ENCODE measurements at places on chromosomes 6 and 20.

GRCh38 chr20:9332791-9333479 is 181.5 kb upstream of the LAMP5 start:
- DNase-seq: no peak

DNA sequence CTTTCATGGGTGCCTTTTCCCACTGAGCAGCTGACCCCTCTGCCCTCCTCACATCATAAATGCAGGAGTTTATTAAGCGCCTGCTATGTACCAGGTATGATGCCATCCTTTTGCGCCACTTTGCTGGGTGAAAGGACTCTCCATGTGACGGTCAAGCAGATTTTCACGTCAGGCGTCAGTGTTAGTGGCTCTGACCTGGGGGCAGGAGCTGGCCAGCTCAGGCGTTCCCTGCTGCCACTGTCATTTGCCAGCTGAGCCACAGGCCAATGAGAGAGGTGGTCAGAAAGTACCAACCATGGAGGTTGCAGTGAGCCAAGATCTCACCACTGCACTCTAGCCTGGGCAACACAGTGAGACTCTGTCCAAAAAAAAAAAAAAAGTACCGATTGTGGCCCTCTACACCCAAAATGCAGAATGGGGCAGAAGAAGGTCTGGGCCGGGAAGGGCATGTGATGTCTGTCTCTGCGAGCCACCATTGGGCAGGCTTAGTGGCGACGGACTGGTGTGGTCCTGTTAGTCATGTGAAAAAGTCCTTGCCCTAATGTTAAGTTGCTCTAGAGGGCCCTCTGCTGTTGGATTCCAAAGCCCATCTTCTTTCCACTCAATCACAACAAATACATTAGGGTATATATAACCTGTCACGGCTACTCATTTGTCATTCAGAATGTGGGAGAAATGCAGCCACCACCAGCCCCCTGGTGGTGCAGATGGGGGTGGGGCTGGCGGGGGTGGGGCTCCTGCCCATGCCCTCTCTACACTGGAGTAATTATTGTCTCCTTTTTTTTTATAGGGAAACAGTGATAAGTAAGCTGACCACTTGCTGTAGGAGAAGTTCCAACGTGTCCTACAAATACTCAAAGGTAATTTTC is 18.4 kb upstream of the SLC22A1 start:
- DNase-seq: no peak

DNA sequence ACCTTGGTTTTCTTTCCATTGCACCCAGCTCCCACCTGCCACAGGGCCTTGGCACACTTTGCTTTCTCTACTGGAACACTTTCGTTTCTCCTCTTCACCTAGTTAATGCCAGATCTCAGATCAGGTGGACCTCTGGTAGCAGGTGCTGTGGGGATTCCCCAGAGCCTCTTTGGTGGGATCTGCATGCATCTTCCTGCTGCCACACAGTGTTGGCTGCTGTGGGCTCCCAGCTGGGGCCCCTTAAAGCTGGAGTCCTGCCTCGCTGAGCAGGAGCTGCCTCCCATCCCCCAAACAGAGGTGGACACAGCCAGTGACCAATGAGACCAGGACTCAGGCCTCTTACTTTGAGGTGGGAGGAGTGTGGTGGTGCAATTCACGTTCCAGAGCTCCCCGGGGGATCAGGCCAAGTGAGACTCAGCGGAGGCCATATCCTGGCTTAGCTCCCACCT is 28.4 kb downstream of the CEBPB start:
- no peak for DNase-seq

DNA sequence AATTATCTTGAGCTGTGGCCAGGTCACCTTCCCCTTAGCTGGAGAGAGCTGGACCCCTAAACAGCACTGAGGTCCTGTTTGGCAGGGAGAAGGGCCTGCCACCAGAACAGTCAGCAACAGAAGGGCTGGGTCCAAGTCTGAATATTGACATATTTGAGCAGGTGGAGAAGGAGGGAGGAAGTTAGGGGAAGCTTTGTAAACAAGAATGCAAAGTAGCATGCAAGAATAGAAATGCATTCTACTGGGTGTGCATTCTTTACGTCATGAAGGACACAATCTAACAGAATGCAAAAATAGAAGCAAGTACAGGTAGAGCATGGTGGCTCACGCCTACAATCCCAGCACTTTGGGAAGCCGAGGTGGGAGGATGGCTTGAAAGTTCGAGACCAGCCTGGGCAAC is 100.5 kb downstream of the QRSL1 start:
- DNase-seq: no peak

GRCh38 chr20:44271915-44272663 is 25.0 kb downstream of the GDAP1L1 start:
- no peak for DNase-seq

DNA sequence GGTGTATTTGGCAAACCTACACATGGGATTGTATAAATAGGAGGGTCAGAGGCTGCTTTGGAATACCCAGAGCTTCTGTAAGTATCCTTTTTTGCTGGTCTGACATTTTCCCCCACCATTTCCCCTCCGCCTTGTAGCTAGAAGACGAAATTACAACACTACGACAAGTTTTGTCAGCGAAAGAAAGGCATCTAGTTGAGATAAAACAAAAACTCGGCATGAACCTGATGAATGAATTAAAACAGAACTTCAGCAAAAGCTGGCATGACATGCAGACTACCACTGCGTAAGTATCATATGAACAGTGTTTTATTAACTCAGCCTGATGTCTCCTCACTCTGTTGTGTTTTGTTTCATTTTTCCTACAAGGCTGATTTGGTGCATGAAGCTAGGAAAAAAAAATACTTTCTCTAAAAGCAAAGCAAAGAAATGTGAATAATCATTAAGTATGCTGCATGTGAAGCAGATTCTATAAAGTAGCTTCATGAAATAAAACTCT is 72.7 kb downstream of the HDDC2 start:
- no peak for DNase-seq

DNA sequence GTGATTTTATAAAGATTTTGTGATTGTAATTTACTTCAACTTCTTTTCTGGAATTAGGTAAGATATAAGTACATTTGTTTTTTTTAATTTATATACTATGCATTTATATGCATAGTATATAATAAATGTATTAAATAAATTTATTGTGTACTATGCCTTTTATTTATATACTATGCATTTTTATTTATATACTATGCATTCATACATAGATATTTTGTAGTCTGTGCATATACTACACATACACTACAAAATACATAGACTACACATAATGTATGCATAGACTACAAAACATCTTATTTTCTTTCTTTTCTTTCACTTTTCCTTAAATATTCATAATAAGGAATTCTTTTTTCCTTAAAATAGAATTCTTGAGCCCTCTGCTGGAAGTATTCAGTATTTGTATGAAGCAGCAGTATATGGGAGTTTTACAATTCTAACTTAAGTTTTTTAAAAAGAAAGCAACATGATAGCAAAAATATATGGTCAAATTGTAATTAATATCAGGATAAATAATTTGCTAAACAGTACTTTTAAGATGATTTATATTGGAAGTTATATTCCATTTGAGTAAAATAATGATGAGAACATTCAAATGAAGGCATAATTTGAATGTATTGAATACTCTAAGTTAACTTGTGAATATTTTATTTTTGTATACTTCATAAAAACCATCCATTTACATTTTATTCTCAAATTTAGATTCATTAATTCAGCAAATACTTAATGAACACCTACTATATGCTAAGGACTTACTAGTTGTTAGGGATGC is 129.3 kb downstream of the KLHL32 start:
- peak; percentile 7 for DNase-seq

GRCh38 chr20:2699775-2700413 is 7.3 kb downstream of the EBF4 start:
- no peak for DNase-seq

GRCh38 chr6:140156131-140156530 is 781.7 kb upstream of the CITED2 start:
- no peak for DNase-seq

GRCh38 chr20:46640536-46641311 is 10.5 kb downstream of the SLC13A3 start:
- no peak for DNase-seq

DNA sequence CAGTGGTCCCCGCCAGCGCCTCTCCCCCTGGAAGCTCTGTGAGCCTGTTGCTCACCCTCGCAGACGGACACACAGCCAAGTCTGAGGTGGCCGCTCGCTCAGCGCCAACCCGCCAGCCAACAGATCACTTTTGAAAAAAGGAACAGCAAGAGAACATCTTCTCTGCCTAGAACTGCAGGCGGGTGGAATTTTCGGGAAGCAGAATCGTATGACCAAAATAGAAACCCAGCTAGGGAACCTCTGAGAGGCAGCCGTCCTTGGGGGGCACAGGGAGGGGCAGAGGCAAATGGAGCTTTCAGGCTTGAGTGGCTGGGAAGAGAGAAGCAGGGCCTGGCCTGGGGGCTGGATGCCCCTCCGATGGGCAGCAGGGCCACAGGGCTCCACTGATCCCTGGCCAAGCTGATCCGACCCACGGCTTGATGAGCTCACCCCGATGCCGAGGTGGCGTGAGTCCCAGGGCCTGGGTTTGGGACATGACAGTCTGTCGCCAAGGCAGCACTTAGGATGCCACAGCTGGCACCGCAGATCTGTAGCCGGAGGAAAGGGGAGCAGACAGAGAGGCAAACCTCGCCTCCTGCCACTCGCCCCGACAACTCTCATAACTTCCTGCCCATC is 9.8 kb downstream of the NFATC2 start:
- no peak for DNase-seq

DNA sequence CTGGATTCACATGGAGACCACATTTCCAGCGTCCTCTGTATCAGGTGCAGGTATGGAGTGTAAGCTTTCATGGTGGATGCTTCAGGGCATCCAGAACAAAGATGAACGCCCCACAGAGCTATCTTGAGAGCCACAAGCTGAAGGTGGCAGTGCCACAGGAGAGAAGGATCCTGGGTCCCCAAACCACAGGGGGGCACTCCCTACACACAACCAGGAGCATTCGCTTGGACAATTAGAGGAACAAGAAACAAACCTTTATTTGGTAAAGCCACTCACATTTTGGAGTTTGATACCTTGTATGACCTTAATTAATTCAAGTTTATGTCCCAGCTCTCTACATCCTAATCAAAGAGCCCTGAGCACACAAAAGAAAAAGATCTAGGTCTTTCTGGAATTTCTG is 406.3 kb downstream of the PREX1 start:
- DNase-seq: no peak

- no peak for DNase-seq
Measured at GRCh38 chr6:32622545-32623401, 14.4 kb upstream of the HLA-DQA1 start.

DNA sequence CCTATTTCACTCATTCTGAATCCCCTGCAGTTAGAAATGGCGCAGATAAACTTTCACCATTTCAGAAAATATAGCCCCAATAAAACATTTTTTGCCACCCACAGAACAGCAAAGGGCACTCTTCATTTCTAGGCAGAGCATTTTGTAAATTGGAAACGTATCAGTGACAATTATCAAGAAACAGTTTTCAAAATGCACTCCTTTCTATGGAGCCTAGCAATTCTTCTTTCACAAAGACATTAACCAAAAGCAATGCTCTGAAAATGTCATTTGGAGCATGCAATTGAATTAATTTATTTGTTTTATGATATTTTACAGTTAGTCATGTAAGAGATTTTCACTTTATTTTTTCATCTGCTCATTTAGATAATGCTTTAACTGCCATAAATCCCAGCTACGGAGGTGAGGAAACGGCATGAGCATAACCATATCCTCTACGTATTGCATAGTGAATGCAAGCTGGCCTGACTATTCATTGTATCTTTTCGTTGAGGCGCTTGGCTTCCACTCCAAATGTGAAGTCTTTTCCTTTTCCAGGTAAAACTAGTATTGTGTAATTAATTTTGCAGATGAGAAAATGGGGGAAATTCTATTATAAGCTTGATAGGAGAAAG is 813.4 kb downstream of the C6orf118 start:
- no peak for DNase-seq

DNA sequence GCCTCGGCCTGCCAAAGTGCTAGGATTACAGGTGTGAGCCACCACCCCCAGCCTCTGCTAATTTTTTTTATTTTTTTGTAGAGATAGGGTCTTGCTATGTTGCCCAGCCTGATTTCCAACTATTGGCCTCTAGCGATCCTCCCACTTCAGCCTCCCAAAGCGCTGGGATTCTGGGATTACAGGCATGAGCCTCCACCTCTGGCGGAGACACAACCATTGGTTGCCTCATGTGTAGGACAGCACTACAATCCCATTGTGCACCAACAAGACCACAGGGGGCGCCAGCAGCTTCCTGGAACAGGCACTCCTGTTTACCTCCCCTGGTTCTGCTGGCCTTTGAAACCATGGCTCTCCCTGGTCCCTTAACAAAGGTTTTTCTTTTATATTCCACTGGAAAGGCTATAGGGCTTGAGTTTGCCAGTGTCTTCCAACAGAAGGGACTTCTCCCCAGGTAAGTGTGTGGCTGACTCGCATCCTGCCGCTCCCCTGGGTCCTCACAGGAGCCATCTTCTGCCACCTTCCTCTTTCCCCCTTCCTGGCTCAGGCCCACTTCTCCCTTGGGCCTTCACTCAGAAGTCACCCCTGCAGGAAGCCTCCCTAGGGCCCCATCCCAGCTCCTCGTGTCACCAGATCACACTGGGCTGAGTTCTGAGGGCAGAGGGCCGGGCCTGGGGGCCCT is 39.2 kb upstream of the TLDC2 start:
- DNase-seq: no peak
